ENCODE measurements at places on chromosomes 5 and 9.

GRCh38 chr5:173592050-173592669 lies 24.3 kb downstream of the BOD1 start:
- DNase-seq = no peak

DNA sequence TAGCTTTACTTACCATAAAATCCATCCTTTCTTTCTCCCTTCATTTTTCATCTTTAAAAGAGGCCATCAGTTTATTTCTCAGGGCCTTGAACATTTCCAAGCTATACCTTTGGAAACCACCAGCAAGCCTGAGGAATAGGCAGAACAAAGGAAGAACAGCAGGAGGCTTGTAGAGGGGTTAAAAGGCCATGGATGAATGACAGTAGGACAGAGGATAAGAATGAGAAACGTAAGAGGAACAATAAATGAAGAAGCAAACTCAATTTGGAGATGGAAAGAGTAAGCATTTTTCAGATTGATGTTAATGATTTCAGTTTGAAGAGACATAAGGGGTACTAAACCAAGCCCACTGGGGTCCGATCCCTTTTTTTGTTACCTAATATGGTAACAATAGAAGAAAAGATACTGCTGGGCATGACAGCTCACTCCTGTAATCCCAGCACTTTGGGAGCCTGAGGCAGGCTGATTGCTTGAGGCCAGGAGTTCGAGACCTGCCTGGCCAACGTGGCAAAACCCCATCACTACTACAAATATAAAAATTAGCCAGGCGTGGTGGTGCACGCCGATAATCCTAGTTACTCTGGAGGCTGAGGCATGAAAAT lies 106.6 kb upstream of the NMUR2 start:
- DNase-seq = no peak

DNA sequence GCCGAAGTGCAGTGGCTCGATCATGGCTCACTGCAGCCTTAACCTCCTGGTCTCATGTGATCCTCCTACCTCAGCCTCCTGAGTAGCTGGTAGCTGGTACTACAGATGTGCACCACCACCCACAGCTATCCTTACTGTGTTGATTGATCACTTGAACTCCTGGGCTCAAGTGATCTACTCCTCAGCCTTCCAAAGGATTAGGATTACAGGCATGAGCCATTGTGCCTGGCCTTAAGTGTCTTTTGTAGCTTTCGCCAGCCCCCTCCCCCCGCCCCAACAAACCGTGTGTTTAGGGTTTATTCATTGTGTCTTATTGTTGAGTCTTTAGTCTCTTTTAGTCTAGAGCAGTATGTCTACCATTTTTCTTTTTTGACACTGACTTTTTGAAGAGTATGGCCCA lies 33.1 kb downstream of the SPIN1 start:
- DNase-seq = no peak

- DNase-seq = no peak
Measured at GRCh38 chr9:22078081-22078480, 69.0 kb upstream of the CDKN2B start.

DNA sequence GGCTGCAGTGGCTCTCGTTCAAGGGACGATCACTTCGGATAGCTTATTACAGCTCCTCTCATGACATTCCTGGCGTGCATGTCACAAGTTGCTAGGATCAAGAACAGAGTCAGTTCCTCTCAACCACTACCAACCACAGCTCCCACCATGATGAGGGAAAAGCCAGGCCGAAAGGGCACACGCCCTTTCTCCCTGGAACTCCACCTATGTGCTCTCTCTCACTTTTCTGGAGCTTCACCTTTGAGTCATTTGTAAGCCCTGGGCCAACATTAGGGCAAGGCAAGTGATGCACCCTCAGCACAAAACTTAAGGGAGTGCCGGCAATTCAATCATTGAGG lies 1.6 kb downstream of the SPACA9 start:
- no peak for DNase-seq

DNA sequence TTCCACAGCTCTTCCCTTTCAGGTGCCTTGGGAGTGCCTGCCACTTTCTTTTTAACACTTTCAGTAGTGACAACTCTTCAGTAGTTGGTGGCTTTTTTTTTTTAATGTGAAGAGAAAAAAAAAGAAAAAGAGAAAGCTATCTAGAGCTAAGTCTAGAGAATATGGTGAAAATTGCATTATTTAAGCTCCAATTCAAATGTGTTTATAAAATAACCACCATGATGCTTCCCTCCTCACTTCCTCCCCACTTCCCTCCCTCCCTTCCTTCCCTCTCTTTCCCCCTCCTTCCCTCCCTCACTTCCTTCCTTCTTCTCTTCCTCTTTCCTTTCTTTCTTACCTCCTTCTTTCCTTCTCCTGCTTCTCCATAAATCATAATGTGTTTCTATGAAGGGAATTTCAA lies 456.7 kb upstream of the ACTBL2 start:
- no peak for DNase-seq

- no peak for DNase-seq
Measured at GRCh38 chr5:79464695-79465332, 49.1 kb downstream of the HOMER1 start.

GRCh38 chr9:83280268-83280667 lies 217.3 kb upstream of the RASEF start:
- peak; percentile 11 for DNase-seq

DNA sequence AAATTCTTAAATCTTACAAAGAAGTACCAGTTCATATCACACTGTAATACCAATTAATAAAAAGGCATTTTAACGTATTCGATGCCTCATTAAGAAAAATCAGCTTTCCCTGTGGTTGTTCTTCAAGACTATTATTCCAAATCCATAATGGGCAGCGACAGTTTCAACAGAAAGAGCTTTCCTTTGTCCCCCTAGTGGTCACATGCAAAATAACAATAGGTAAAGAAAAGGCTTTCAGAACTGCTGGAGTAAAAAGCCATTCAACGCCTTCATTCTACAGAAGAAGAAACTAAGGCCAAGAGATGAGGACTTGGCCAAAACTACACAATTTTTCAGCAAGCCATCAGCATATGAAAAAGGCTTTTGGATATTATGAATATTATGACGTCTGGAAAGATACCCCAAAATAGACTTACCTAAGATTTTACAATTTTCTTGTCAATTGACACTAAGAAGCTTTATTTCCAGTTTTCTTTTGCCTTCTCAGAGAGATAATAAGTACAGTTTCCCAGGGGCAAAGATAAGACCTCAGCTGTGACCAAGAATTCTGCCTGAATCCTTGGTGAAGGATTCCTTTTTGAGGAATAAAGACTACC lies 6.7 kb upstream of the CDH6 start:
- no peak for DNase-seq

DNA sequence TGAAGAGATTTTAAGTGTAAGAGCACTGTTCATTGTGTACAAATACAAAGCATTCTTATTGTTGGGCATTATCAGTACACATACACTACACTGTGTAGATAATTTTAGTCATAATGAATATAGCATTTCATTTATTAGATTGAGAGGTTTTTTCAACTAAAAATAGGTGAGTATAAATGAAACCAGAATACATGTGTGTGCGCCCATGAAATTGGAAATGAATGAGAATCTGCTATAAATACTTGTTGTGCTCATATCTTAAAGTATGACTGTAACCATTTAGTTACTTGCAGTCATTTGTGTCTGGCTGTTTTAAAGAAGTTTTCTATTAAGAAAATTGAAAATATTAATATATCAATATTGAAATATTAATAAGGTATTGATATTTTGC lies 189.0 kb upstream of the MEF2C start:
- no peak for DNase-seq

GRCh38 chr5:77339337-77339890 lies 128.9 kb downstream of the PDE8B start:
- DNase-seq = no peak

GRCh38 chr5:130337179-130337888 lies 433.1 kb downstream of the CHSY3 start:
- no peak for DNase-seq

DNA sequence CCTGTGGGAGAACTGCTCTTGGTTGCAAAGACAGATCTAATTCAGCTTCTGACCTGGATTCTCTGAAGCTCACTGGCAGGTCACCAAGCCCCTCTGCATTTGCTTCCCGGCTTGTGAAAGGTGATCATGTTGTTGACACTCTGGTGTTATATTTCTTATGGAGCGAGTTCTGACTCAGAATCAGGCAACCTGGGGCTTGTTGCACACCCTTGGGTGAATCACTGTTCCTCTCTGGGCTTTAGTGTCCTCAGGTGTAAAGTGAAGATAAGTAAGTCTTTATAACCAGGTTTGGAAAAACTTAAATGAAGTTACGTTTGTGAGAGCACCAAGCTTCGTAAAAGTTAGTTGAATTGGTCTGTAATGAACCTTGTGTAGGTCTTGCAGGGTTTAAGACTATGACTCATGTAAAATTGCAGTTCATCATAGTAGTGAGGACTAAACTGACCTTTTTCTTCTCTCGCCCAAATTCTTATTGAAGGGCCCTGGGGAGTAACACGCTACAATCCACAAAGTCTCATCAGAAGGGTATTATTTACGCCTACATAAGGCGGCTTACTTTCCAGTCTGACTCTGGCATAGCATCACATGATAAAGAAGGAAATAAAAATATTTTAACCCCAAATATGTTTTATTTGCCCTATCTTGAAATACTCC lies 218.6 kb downstream of the TMEM38B start:
- DNase-seq = no peak

- DNase-seq = no peak
Measured at GRCh38 chr5:38453921-38454320, 102.5 kb downstream of the LIFR start.

DNA sequence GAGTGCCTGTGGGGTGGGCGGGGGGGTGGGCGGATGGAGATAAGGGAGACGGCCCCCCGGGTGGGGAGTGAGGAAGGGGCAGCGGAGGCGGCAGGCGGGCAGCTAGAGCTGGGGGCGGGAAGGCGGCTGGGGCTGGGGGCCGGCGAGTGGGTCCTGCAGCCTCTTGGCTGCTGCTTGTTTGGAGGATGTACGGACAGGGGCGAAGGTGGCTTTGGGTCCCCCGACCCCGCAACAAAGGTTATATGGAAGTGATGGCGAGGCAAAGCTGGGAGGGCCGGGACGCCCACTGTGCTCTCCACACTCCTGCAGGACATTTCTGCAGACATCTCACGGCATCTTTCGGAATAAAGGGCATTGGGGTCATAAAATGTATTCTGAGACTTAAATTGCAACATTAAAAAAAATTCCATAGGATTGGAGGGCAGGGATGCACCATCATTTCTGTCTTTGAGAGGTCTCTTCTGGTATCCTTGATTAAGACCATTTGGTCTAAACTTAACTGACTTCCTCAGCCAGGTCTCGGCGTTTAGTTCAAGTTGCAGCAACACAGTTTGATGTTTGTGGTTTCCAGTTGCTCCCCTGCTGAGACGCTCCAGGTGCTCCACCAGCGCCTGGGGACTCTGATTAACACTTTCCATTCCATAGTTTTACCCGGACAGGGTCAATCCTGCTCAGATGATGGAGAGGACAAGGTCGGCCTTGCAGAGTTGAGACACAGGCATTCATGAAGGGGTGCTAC lies 101.6 kb upstream of the SSBP2 start:
- no peak for DNase-seq

DNA sequence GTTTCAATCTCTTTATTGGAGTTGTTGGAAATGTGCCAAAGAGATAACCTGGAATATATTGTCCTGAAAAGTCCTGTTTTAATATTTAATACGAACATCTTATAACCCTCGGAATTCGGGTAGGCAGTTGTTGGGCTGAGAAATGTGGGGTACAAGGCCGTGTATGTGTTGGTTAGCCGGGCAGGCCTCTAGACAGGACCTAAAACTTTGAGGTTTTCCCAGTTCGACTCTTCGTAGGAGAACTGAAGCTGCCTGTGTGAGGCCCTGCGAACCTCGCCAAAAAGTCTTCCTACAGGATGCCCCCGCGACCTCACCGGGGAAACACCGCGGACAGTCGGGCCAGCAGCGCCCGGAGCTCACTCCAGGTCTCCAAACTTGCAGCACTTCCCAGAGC lies 583 bp upstream of the TJP2 start:
- DNase-seq = no peak

DNA sequence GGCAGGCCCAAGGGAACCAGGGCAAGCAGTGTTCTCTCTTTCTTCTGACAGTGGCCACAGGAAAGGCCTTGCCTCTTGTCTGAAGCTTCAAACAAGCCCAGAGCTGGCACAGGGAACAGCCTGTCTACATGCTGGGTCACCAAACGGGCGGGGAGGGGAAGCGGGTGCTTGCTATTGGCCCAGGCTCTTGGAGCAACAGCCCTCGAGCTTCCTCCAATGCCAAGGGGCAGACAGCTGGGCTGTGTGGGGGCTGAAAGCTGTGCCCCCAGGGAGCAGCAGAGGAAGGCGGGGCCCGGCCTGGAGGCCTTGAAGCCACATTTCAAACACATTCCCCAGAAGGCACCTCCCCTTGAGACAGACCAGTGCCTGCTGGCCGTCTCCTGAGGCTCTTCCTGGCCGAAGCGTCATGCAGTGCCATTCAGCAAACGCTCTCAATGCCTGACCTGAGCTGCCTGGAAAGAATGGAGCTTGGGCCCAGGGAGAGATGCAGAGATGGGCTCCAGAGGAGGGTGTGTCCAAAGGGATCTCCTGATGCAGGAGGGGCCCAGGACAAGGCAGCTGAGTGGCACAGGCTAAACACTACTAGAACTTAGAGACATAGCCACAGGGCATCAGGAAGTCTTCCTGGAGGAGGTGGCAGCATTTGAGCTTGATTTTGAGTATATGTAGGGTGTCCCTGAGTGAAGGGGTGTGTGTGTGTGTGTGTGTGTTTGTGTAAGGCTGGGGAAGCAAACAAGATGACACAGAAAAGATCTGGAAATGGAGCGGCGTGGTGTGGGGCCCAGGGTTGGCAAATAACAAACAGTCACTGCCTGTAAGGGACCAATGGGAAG lies 2.5 kb downstream of the FIBCD1 start:
- DNase-seq = no peak

GRCh38 chr9:74147906-74148305 lies 349.2 kb upstream of the RORB start:
- no peak for DNase-seq

DNA sequence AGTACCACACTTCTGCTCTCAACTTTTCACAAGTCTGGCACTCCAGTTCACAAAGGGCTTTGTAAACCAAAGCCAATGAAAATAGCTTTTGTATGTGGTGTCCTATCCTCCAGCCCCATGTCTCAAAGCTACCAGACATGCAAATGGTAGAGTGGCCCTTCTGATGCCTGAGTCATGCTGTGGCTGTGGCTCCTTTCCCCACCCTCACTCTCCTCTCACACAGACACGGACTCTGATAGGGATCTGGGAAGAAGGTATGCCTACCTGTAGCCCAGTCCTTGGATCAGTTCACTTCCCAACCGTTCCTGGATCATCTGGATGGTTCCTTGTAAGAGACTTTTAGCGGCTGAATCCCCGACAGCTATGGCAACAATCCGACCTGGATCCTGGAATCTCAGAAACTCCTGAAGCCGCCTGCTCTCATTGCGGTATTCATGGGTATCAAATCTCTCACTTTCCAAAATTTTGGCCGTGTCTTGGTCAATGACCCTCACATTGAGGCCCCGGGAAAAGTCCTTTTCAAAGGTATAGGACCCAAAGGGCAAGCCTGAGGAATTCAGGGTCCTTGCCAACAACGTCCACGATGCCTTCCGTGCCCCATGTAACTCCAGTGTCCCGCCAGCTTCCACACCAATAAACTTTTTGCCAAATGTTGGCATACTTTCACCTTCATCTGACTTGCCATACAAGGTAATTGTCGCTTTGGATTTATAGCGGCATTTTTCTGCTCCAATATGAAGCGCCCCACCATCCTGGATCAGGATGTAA lies 23.4 kb downstream of the CEMIP2 start:
- DNase-seq = no peak

GRCh38 chr5:128263357-128263756 lies 179.8 kb downstream of the SLC12A2 start:
- no peak for DNase-seq
